ENCODE measurements at places on chromosomes 12 and 14. TPM values are rescaled to one million over a fixed set of nuclear protein-coding genes. Genes with fewer than 3 reads are reported as not detected.

- peaks cover 11% of the 10 kb centered on the region for H3K36me3 ChIP-seq
- no peak overlapping the region for H3K4me3 ChIP-seq
- H3K27ac ChIP-seq: peak overlapping the region; percentile 68
- no peak for DNase-seq
- no peaks in the 10 kb centered on the region for H3K27me3 ChIP-seq
Observed at GRCh38 chr12:3718100-3718499, 34.8 kb downstream of the CRACR2A start.

GRCh38 chr14:90905531-90905930, 89.3 kb upstream of the TTC7B start:
- DNase-seq: no peak
- H3K27ac ChIP-seq: peak overlapping the region; percentile 24
- H3K36me3 ChIP-seq: no peaks in the 10 kb centered on the region
- no peak overlapping the region for H3K4me3 ChIP-seq
- peaks cover 6% of the 10 kb centered on the region for H3K4me1 ChIP-seq

Gene PROX2
- not detected for total RNA-seq

GRCh38 chr12:130429656-130430505, 92.2 kb downstream of the PIWIL1 start:
- H3K27me3 ChIP-seq: no peaks in the 10 kb centered on the region
- no peaks in the 10 kb centered on the region for H3K36me3 ChIP-seq
- no peak for DNase-seq
- no peak overlapping the region for H3K4me3 ChIP-seq
- no peak overlapping the region for H3K27ac ChIP-seq

Gene MSRB3
- total RNA-seq: 5.9 TPM

Gene MYO1H
- total RNA-seq: not detected

- H3K36me3 ChIP-seq: no peaks in the 10 kb centered on the region
- no peak for DNase-seq
- H3K27ac ChIP-seq: no peak overlapping the region
- H3K27me3 ChIP-seq: no peaks in the 10 kb centered on the region
- peaks cover 12% of the 10 kb centered on the region for H3K4me1 ChIP-seq
Observed at GRCh38 chr14:99609245-99610170, 5.5 kb upstream of the CCDC85C start.

Gene SOX5
- 1.4 TPM for total RNA-seq

DNA sequence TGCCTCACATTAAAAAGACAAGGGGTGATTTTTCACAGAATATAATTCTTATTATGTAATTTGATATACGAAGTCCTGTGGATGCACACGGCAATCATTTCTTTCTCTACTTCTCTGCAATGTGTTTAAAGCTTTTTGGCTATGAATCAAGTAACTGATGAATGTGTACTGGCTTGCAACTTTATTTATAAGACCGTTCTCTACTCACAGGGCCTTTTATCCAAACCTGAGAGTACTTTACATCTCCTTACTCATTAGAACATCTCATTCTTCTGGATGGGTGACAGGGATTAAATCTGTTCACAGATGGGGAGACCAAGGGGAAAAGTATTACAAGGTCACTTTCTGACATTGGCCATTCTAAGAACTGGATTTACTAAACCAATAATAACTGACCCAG, 215.8 kb upstream of the DIO2 start:
- H3K36me3 ChIP-seq: no peaks in the 10 kb centered on the region
- no peaks in the 10 kb centered on the region for H3K4me1 ChIP-seq
- H3K27ac ChIP-seq: no peak overlapping the region
- no peak for DNase-seq
- H3K4me3 ChIP-seq: no peak overlapping the region

Gene OR4Q3
- not detected for total RNA-seq

- no peak for DNase-seq
- peaks cover 5% of the 10 kb centered on the region for H3K4me1 ChIP-seq
- H3K36me3 ChIP-seq: no peaks in the 10 kb centered on the region
- H3K27ac ChIP-seq: no peak overlapping the region
- peaks cover 35% of the 10 kb centered on the region for H3K27me3 ChIP-seq
- no peak overlapping the region for H3K4me3 ChIP-seq
Observed at GRCh38 chr14:105907276-105907675, 380.9 kb downstream of the TMEM121 start.

- peaks cover 8% of the 10 kb centered on the region for H3K4me1 ChIP-seq
- H3K36me3 ChIP-seq: no peaks in the 10 kb centered on the region
- peak within 1 kb of the TSS; percentile 86 for H3K4me3 ChIP-seq
Observed at GRCh38 chr14:64293976-64294671, at the start of gene ESR2. Gene ESR2, minus strand, starts transcription at chr14:64294371. Its CDS starts 11,386 bp downstream, at chr14:64282985.

- no peak overlapping the region for H3K27ac ChIP-seq
- no peak overlapping the region for H3K4me3 ChIP-seq
- H3K27me3 ChIP-seq: no peaks in the 10 kb centered on the region
- DNase-seq: no peak
- peaks cover 10% of the 10 kb centered on the region for H3K4me1 ChIP-seq
- H3K36me3 ChIP-seq: peaks cover 4% of the 10 kb centered on the region
Observed at GRCh38 chr12:107558141-107558815, 127.3 kb upstream of the PWP1 start.

DNA sequence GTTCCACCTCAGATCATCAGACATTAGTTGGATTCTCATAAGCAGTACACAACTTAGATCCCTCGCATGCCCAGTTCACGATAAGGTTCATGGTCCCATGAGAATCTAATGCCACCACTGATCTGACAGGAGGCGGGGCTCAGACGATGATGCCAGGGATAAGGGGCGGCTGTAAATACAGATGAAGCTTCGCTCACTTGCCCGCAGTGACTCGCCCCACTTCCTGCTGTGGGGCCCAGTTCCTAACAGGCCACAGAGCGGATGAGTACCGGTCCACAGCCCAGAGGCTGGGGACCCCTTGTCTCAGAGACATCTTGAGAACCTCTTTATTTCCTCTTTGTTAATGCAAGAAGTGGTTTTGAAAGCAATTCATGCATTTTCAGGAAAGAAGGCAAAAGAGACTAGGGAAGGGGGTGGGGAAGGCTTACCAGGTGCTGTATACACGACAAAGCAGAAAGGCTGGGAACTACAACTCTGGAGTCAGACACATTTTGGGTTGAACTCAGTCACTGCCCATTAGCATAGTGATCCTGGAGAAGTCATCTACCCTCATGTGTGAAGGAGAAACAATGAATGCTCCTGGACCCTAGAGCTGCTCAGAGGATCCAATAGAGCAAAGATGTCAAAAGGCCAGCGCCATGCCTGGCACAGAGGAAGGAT, 68.7 kb downstream of the EID3 start:
- H3K4me1 ChIP-seq: peaks cover 4% of the 10 kb centered on the region
- H3K4me3 ChIP-seq: peak overlapping the region; percentile 31
- no peaks in the 10 kb centered on the region for H3K27me3 ChIP-seq
- H3K27ac ChIP-seq: peak overlapping the region; percentile 70

DNA sequence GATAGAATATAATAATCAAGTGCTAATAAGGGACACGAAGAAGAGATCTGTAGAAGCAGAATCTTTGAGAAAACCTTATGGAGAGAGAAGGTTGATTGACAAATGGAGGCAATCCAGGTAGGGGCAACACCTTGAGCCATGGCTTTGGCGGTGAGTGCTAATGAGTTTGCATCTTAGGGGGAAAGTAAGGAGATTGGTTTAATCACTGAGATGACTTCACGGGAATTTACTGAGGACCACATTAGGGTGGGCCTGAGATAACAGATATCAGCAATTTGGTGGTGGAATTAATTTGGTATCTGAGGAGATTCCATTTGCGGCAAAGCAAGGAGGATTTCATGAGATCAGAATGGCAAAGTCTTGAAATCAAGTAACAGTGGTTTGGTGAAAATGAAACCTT, 1.8 kb upstream of the LARP4 start:
- peaks cover 8% of the 10 kb centered on the region for H3K27me3 ChIP-seq
- H3K4me3 ChIP-seq: no peak overlapping the region
- no peak for DNase-seq

Gene ANKRD9
- 17.6 TPM for total RNA-seq

DNA sequence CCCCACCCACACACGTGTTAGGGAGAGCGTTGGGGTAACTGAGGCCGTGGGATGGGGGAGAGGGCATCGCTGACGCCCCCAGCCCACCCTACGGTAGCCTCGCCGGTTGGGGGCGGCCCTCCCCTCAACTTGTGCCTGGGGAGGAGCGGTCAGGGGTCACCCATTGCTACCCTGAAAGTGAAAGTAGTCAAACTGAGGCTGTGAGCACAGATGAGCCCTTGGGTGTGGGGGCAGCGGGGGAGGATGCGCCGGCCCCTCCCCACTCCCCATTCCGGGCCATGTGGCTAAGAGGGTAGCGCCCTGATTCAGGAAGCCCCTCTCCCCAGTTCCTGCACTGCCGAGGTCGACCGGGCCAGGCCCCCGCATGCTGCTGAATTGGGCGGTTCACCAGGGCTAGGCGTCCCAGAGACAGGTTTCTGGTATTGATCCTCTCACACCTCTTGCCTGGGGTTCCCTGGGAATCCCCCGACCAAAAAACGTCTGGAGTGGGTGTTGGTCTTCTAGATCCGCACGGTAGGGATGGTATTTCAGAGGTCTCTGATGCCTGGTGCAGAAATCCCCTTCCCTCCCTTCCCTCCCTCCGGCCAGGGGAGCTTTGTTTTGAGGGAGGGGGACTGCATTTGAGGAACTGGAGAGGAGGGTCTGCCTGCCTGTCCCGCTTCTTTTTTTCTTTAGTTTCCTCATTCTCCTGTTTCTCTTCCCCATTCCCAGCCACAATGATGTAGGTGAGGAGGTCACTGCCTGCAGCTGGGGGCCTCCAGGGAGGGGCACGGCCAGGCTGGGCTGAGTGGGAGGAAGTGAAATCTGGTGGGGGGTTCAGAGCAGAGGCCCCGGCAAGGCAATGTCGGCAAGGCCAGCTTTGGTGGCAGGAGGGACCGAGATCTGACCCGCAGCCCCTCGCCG, 1.0 kb downstream of the SH2B3 start:
- H3K4me3 ChIP-seq: peak overlapping the region; percentile 94
- H3K36me3 ChIP-seq: peaks cover 2% of the 10 kb centered on the region
- no peaks in the 10 kb centered on the region for H3K27me3 ChIP-seq
- peak overlapping the region; percentile 97 for H3K27ac ChIP-seq

Gene TIMELESS
- 5.0 TPM for total RNA-seq

Gene DTX1
- total RNA-seq: 27.7 TPM

GRCh38 chr12:31337952-31338351, 12.0 kb upstream of the SINHCAF start:
- H3K4me1 ChIP-seq: peaks cover 7% of the 10 kb centered on the region
- H3K27me3 ChIP-seq: no peaks in the 10 kb centered on the region
- H3K36me3 ChIP-seq: no peaks in the 10 kb centered on the region
- no peak for DNase-seq

Gene ARMH4
- not detected for total RNA-seq

- no peak for DNase-seq
- peak overlapping the region; percentile 34 for H3K4me3 ChIP-seq
- no peak overlapping the region for H3K27ac ChIP-seq
- H3K4me1 ChIP-seq: peaks cover 6% of the 10 kb centered on the region
- peaks cover 2% of the 10 kb centered on the region for H3K36me3 ChIP-seq
Observed at GRCh38 chr12:52929538-52929937, 19.4 kb upstream of the KRT18 start.

GRCh38 chr14:65922142-65922541, 509.6 kb downstream of the FUT8 start:
- peaks cover 18% of the 10 kb centered on the region for H3K4me1 ChIP-seq
- no peak overlapping the region for H3K27ac ChIP-seq
- DNase-seq: no peak

Gene DRAM1
- total RNA-seq: 3.1 TPM

Gene PPP4R4
- 6.7 TPM for total RNA-seq

All from T-helper 17 cell (primary cell).